ENCODE measurements at places on chromosomes 12 and 14.

DNA sequence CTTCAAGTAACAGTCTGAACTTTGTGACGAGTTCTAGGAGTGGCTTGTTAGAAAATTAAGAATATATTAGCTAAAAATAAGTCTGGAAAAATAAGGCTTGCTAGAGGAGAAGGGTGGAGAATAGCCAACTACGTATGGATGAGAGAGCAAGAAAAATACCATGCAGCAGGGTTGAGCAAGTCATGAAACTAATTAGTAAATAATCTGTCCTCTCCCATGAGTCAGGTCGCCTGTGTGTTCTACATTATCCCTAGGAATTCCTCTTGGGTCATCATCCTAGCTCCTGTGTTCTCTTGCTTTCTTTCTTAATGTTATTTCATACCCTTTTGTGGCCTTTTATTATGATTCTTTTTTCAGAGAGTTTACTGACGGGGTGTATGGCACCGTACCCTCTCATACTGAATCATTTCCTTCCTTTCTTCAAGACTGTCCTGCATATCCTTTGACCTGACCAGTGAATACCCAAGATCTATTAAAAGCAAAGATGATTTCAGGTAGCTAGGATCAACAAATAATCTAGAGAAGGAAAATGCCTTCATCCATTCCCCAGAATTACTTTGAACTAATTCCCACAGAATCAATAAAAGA is 177.2 kb upstream of the NPAS3 start:
- DNase-seq: no peak

DNA sequence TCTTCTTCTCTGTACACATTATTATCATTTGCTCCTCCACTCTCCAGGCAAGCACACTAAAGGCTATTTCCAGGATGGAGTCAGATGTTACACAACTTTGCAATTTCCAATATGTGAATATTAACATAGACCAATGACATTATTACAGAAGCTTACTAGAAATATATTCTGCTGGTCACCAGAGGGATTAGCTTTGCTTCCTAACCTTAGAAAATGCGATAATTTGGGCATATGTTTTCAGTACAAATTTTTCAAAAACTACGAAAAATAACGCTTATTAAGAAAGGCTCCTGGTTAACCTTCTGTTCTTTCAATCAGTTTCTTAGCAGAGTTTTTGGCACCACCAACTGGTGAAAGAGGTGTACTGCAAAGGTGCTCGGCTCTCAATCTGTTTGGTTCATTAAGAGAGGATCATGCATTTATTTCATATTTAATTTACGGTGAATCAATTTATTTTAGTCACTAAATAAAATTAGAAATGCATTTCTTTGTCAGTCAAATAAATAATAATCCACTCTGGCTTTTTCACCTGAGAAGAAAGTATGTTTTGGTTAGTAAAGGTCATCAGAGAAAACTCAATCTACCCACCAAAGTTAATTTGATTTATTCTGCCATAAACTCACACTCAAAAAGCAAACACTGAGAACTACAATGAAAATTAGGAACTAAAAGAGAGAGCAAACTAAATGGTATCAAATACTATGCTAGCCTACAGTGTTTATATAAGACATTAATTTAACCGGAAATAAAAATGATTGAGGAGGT is 39.2 kb downstream of the EFCAB11 start:
- DNase-seq: peak; percentile 63

DNA sequence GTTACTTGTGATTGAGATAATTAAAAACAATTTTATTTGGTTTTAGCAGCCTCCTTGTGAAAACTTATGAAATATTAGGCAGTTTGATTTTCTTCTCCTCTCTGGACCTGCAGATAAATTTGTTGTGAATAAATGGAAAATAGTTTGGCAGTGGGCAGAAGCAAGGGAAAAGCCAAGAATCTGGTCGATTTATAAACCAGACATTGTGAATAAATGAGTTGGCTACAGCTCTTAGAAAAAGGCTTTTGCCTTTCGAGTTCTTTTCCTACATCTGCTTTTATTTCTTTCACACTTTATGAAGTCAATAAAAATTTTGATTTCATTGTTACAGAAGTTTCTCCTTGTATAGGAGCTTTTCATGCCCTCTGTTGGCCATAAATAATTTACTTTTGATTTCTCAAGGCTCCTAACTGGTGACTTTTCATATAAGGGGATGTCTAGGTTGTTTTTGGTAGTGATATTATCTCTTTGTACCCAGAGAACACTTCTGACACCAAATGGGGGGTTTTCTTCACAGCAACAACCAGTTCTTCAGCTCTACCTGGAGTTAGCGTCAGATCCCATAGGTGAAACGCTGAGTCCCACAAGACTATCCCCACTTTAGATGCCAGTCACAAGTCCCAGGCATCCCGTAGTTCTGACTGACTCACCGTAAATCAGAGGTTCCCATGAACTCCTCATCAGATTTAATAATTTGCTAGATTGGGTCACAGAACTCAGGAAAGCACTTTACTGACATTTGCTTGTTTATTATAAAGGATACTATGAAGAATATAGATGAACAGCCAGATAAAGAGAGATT is 136.5 kb upstream of the DNM1L start:
- no peak for DNase-seq

GRCh38 chr12:22377731-22378496 is 43.4 kb upstream of the ST8SIA1 start:
- no peak for DNase-seq

- DNase-seq: no peak
Observed at GRCh38 chr12:38391007-38391406, 74.4 kb downstream of the ALG10B start.

DNA sequence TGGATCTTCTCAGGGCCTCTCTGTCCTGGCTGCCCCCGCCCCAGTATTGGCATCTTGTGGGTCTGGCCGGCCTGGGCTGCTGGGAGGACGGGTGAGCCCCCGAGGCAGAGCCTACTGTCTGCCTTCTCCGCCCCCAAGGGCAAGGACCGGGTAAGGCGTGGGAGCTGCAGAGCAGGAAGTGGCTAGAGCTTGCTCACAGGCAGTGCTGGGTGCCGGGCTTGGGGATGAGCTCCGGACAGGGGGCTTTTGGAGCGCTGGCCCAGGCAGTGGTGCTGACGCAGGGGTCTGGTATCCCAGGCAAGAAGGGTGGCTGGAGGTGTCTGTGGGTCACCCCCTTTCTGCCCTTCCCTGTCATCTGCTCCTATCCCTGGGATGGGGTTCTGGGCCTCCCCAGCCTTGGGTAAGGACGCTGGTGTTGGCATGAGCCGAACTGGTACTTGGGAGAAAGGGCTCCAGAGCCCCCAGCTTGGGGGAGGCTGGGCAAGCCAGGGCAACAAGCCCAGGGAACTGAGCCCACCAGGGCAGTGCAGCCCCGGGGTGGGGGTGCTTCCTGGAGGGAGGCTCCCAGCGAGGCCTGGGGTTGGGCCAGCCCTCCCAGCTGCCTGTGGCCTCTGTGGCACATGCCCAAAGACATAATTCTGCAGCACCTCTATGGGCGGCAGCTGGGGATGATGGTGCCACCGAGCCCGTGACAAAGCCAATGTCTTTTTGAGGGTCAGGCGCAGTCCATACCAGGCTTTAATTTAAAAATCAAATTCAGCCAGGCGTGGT is 126.3 kb downstream of the KIF26A start:
- no peak for DNase-seq

- no peak for DNase-seq
Observed at GRCh38 chr12:102741196-102741595, 175.8 kb downstream of the PAH start.

DNA sequence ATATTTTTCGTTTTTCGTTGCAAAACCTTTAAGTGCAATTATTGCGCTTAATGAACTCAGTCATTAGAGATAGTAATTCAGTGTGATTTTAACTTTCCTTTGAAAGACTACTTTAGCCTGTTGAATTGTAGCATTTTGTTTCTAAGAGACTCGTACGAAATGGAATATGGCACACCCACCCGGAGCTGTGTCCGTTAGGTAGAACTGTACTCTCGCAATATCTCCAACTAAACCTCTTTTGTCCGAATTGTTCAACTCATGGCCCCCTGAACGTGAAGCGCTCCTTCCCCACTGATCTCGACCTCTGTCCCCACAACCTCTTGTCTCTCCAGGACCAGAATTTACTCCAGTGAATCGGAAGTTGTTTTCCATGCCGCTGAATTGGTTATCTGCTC is 800 bp downstream of the PCNX4 start:
- DNase-seq: peak; percentile 31

GRCh38 chr12:24584032-24584675 is 364.7 kb downstream of the BCAT1 start:
- no peak for DNase-seq

GRCh38 chr12:93767524-93767863 is 90.3 kb downstream of the CRADD start:
- peak; percentile 63 for DNase-seq

DNA sequence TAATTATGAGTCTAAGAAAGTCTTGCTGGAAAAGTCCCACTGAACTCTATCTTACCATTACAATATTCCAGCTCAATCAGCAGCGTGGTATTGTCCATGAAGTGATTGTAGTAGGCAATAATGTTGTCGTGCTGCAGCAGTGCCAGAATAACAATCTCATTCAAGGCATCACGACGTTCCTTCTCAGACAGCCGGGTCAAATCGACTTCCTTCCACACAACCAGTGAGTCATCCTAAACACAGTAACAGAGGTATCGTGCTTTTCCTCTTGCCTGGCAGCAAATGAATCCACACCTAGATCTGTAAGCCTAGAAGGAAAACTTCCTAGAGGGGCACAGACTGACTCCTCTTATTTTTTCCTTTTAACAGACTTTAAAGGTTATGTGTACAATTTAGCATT is 2.9 kb downstream of the NEK9 start:
- no peak for DNase-seq

GRCh38 chr12:56867216-56867615 is 67.0 kb downstream of the SDR9C7 start:
- no peak for DNase-seq

DNA sequence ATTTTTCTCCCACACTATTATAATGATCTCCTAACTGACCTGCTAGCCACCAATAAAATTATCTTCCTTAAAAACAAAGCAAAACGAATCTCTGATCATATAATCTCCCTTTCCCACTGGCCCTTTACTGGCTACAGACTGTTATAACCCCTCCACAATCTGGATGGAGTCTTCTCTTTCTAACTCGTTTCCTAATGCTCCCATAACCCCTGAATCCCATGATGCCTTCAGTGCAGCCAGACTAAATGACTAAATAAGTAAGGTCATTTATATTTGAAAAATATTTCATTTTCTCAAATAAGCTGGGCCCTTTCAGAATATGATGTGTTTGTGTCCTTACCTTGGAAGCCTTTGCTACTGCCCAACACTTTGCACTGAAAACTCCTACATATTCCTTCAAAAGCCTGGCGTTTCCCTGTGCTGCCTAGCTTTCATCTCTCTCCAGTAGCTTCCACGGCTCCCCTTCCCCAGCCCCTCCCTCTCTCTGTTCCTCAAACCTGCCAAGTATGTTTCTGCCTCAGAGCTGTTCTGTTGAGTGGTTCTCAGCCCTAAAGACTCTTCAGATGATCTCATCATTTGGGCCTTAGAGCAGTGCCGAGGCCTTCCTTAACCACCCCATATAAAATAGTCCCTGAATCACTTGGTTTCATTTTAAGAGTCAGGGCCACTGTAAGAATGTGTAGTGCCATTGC is 91.7 kb downstream of the MYRFL start:
- DNase-seq: no peak

GRCh38 chr12:3201339-3202051 is 124.3 kb downstream of the TSPAN9 start:
- DNase-seq: no peak

DNA sequence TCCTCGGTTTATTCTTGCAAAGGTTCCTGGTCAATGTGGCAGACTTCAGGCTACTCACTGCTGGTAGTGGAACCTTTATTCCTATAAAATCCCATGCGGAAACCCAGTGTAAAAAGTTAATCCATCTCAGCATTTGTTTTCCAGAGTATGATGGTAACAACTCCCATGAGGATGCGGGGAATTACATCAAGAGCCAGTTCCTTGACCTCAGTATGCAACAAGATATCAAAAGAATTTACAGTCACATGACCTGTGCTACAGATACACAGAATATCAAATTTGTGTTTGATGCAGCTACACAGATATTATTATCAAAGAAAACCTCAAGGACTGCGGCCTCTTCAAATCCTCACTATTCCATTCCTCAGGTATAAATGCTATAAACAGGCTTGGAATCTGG is 19.3 kb downstream of the CPM start:
- DNase-seq: no peak

DNA sequence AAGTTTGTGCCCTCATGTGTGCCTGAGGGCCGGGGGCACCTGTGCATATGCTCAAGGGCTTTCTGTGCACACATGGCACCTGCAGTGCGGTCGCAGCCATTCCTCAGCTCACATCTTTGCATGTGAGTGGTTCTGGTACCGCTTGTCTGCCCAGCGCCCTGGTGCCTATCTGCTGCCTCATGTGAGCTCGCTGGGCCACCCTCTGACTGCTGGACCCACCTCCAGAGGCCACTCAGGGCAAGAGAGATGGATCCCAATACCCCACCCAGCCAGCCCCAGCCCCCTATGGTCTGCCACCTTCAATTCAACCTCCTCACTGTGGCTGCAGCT is 5.4 kb upstream of the AMN start:
- no peak for DNase-seq

Measured in Jurkat, Clone E6-1 (cell line).